GM23248 (cell line): ENCODE measurements at places on chromosomes 2 and 18.

- DNase-seq, result no peak
Observed at GRCh38 chr2:64284751-64285150, 140.5 kb upstream of the PELI1 start.

GRCh38 chr2:122001441-122001874, 246.0 kb downstream of the TSN start:
- DNase-seq, result no peak

DNA sequence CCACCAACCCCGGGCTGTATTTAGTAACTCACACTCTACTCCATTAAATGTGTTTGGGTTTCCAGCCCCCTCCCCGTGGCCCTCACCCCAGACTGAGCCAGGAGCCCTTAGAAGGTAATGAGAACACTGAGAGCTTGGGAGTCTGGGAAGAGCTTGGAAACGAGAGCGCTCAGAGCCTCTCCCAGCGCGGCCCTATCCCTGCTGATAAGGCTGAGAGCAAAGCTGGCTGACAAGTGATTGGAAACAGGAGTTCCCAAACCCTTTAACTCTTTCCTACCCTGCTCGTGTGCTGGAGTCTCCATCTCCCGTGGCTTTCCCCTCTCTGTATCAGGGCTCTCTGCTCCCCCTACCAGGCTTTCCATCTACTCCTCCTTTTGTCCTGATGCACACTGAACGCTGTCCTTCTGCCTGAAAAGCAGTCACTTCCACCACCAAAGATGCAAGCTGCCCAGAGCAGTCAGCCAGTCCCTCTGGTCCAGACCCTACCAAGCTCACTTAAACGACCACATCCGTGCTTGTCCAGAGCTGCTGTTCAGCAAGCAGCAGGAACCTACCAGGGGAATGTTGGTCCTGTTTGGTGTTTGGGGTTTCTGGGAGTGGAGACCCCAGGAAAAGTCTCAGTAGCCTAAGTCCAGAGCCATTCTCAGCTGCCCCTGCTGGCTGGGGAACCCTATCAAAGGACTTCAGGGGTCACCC, 100.0 kb upstream of the PKDCC start:
- no peak for DNase-seq

GRCh38 chr2:178628605-178629004, 148.3 kb downstream of the PLEKHA3 start:
- no peak for DNase-seq

GRCh38 chr2:101794141-101794540, 96.6 kb downstream of the MAP4K4 start:
- no peak for DNase-seq

GRCh38 chr2:32901313-32901712, 45.4 kb upstream of the LTBP1 start:
- no peak for DNase-seq

GRCh38 chr18:42048158-42048557, 93.1 kb downstream of the PIK3C3 start:
- DNase-seq, result peak; percentile 96

- DNase-seq, result peak; percentile 83
Observed at GRCh38 chr2:197498937-197499593, 575 bp downstream of the HSPD1 start.

- peak; percentile 60 for DNase-seq
Observed at GRCh38 chr2:41990688-41991087, 57.1 kb upstream of the PKDCC start.

DNA sequence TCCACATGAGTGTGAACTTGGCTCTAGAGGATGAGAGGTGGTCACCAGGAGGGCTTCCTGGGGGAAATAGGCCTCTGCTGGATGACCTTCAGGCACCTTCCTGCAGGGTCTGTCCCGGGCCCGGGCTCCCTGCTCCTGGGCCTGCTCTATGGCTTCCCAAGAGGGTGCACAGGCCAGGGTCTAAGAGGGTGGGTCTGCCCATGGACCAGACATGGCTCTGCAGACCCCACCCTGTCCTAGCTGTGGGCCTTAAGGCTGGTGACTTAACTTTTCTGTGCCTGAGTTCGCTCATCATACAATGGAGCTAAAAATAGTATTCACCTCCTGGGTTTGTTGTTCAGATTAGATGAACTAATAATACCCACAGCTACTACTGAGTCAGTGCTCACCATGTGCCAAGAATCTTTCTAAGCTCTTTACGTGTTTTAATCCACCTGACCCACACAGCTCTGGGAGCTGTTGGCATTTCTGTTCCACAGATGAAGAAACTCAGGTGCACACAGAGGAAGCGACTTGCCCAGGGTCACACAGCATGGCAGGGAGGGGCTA, 14.4 kb downstream of the INHBB start:
- peak; percentile 66 for DNase-seq

DNA sequence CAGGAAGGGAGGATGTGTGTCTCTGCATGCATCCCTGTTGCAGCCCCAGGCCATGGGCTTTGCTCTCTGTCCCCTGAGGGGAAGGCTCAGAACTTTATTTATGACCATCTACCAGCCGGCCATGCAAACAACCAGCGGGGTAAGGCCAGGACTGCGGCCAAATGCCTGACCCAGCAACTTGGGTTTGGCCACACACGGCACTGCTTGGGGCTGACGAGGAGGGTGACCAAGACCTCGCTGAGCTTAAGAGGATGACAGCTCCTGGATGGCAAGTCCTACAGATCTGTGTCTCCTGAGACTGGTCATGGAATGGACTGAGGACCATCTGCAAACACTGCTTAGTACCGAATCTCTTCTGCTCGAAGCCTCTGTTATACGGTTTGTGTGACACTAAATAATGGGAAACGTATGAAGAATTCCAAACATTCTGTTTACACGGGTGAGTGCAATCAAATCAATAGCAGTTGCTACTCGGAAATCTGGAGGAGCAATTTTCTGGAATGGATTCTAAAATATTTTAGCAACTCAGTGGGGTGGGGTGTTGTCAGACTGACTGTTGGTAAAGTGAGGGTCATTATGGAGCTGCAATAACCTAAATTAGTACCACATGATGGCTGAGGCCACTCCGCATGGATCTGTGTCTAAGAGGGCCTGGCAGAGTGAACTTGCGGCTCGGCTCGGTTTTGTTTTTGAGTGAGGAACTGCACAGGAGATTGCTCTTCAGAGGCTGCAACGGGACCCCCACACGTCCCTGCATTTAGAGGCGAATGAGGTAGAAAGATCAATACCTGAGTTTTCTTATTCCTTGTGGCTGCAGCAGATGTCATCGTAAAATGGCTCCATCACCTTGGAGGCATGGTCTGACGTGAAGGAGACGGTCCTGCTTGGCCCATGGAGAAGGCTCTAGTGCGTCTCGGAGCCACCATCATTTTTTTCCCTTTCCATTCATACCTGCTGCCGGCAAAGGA, 26.6 kb downstream of the TMEM18 start:
- peak; percentile 23 for DNase-seq

DNA sequence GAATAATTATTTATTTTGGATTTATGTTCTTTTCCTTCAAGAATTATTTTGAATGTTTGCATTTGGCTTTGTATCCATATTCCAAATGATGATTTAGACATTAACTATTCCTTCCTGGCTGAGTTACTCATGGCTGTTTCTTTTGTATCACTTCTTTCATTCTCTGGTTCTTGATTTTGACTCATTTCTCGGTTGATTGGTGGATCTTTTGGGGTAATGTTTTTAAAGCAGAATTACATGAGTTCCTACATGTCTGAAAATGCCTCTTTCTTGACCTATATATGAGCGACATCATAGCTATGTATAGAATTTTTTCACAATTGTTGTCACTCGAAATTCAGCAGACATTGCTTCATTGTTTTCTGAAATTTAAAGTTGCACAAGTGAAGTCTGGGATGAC, 39.5 kb downstream of the CYP26B1 start:
- DNase-seq, result peak; percentile 59

DNA sequence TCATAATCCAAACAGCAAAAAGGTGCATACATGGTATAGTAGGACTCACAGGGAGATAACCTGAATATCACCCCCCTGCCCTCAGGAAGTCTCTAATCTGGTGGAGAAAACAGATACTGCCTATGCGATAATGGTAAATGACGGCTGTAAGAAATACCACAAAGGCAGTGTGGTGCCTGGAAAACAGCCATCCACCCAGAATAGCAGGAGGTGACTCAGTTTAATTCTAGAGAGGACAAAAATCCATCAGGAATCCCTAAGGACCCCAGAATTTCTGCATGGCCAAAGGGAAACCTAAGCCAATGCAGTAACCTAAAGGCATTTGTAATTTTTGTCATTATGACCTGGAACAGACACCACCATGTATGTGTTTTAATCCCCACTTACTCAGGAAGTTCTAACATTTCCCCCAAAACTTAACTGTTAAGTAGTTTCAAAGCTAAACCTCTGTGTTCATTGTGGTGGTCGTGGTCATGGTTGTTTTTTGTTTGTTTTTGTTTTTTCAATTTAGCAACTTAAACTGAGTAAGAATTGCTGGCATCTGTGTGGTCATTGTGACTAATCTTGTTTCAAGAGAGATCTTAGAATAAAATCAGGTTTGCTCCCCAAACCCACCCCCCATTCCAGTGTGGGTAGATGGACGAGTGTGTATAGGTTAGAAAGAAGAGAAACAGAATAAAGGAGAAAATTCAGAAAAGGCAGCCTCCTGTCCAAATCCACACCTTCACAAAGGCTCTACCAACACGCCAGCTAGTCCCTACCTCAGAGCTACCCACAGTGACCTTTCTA, 121.5 kb upstream of the CDCA7 start:
- peak; percentile 20 for DNase-seq

GRCh38 chr2:208280234-208280633, 14.2 kb downstream of the PIKFYVE start:
- no peak for DNase-seq

DNA sequence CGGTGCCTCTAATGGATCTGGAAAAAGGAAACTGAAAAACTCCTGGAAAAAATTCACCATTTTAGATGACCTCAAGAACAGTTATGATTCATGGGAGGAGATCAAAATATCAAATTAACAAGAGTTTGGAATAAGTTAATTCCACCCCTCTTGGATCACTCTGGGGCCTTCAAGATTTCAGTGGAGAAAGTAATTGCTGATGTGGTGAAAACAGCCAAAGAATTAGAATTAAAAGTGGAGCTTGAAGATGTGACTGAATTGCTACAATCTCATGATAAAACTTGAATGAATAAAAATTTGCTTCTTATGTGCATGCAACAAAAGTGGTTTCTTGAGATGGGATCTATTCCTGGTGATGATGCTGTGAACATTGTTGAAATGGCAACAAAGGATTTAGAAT, 974.4 kb upstream of the GYPC start:
- DNase-seq, result no peak

DNA sequence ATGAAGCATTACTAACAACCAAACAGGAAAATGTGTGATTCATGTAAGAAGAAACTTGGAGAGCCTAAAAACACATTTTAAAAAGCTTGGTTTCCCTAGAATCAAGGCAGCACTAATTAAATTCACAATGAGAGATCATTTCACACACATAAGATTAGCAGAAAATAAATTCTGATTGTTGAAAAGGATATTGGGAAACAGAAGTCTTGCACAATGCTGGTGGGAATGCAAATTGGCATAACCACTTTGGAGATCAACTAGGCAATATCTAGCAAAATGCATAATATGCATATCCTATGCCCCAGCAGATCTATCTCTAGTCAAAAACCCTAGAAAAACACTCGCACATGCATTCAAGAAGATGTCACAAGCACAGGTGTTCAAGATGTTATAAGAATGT, 75.3 kb upstream of the SIX3 start:
- DNase-seq, result no peak

GRCh38 chr18:34710934-34711333, 836 bp downstream of the DTNA start:
- DNase-seq, result peak; percentile 67

- DNase-seq, result no peak
Observed at GRCh38 chr2:128803222-128803621, 484.6 kb upstream of the HS6ST1 start.

GRCh38 chr2:113799375-113799774, 42.9 kb upstream of the SLC35F5 start:
- DNase-seq, result peak; percentile 63

- DNase-seq, result peak; percentile 76
Observed at GRCh38 chr18:22822024-22822423, 111.1 kb upstream of the RBBP8 start.

GRCh38 chr2:160955578-160955977, 204.7 kb upstream of the TANK start:
- no peak for DNase-seq

DNA sequence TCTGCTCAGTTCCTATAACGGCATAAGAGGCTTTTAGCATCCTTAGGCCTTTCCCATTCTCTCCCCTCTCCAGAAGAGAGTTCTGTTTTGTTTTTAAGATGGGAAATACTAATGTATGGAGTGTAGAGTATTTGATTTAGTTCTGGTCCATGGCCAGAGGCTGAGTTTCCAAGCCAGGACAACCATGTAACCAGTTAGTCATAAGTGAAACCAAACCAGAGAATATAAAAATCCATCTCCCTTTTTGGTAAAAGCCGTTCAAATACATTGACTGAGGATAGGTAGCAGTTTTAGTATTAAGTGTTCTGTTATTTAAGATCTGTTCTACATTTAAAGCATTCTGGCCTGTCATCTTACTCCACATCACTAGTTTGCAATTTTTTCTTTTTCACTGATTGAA, 3.1 kb downstream of the PSMD1 start:
- peak; percentile 49 for DNase-seq

GRCh38 chr2:141316606-141317005, 814.2 kb downstream of the LRP1B start:
- no peak for DNase-seq

DNA sequence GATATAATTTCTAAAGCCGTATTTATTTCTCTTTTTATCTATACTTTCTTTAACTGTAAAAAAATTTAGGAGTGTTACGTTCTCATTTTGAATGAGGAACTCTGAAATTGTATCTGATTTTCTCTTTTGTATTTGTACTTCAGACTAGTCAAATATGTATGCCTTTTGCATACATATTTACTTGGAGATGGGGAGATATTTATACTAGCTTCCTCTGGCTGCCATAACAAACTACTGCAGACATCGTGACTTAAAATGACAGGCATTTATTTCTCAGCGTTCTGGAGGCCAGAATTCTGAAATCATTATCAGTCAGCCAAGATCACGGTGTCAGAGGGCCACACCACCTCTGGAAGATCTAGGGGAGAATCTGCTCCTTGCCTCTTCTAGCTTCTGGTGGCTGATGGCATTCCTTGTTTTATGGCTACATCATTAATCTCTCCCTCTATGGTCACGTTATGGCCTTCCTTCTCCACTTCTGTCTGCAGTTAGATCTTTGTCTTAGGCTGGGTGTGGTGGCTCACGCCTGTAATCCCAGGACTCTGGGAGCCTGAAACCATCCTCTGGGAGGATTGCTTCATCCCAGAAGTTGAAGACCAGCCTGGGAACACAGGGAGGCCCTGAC, 8.2 kb downstream of the LCLAT1 start:
- DNase-seq, result no peak

- DNase-seq, result no peak
Observed at GRCh38 chr2:42227491-42227890, 58.3 kb downstream of the EML4 start.

DNA sequence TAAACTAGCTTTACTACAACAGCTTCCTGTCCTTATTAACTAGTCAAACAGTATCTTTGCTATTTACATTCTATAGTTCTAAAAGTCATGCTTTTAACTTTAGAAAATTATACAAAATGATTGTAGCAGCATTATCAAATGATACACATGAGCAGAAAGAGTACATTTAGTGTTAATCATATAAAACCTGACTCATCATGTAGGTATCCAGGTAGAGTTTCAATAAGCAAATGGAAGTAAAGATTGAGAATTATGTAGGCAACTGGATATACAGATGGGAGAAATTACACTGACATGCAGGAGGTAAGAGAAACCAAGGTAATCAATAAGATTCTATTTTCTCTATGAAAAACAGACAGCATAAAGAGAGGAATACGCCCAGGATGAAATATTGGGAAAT, 33.8 kb downstream of the TRIP12 start:
- no peak for DNase-seq
